ENCODE measurements at places on chromosomes 6 and 20.
A peak's percentile ranks its signal among the peaks of the same experiment; 100 is the strongest.

DNA sequence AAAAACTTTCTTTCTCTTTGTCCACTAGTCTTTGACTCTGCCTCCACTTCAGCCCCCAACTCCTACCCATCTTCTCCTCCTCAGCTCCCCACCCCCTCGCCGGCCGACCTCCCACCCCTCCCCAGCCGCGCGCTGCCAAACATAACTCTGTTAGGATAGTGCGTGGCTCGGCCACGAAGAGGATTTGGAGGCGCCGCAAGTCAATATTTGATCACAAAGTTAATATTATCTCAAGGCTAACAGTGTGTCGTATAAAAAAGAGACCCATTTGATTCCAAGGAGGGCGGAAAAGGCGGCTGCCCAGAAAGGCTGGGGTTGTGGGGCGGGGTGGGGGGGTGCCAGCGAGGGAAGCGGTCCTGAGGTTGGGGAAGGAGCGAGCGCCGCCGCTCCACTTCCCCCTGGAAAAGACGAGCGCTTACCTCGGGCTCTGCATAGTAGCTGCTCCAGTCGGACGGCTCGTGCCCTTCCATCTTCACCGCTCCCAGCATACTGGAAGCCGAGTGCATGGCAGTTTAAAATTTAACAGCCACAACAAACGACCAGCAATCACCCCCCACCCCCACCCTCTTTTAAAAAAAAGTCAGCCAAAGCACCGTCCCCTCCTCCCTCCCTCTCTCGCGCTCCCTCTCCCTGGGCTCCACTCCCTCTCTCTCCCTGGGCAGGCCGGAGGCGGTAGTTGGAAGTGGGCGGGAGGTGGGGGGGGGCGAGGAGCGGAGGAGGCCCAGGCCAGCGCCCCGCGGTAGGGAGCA lies 425 bp downstream of the FOXA2 start:
- DNase-seq = peak; percentile 29

GRCh38 chr6:164085091-164086075 lies 670.9 kb downstream of the QKI start:
- peak; percentile 45 for DNase-seq

- DNase-seq = no peak
Observed at GRCh38 chr6:130622142-130622541, 205.1 kb upstream of the SMLR1 start.

GRCh38 chr6:62971976-62972658 lies 239.2 kb upstream of the FKBP1C start:
- peak; percentile 57 for DNase-seq

GRCh38 chr6:105256619-105257018 lies 76.8 kb upstream of the POPDC3 start:
- DNase-seq = no peak

All from kidney tubule cell (primary cell).